NCI-H2029 (cell line): ENCODE measurements at places on chromosomes 6 and 20.

GRCh38 chr6:125808591-125808990 is 17.8 kb downstream of the NCOA7 start:
- DNase-seq, result no peak

- DNase-seq, result no peak
These were observed 434.7 kb upstream of the SOX4 start for GRCh38 chr6:21158873-21159272.

GRCh38 chr20:48338717-48339116 is 489.1 kb downstream of the PREX1 start:
- no peak for DNase-seq

- no peak for DNase-seq
These were observed 66.9 kb upstream of the PRL start for GRCh38 chr6:22363714-22364239.

- DNase-seq, result peak; percentile 68
These were observed 15.6 kb downstream of the RIPOR2 start for GRCh38 chr6:24920136-24920535.

- no peak for DNase-seq
These were observed 2.9 kb downstream of the FNDC1 start for GRCh38 chr6:159172091-159172491.

DNA sequence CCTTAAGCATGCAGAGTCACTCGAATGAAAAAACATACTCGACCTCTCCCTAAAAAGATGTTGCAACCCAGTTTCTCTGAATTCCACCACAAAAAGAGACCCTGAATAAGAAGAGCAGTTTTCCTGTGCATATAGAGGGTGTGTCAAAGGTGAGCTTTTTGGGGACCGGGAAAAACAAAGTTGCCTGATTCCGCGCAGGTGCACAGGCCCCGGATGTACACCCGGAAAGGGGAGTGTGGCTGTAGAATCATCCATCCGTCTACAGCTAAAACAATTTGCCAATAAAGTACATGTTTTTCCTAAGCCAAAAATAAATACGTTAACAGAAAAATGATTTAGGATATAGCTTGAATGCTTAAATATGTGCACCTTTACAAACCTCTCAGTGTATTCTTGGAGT is 41.2 kb upstream of the IRF4 start:
- no peak for DNase-seq

GRCh38 chr6:127858727-127859391 is 42.0 kb downstream of the THEMIS start:
- DNase-seq, result no peak

GRCh38 chr6:166834049-166834448 is 122.3 kb downstream of the RNASET2 start:
- no peak for DNase-seq

GRCh38 chr6:8446391-8446790 is 11.0 kb upstream of the SLC35B3 start:
- DNase-seq, result no peak

DNA sequence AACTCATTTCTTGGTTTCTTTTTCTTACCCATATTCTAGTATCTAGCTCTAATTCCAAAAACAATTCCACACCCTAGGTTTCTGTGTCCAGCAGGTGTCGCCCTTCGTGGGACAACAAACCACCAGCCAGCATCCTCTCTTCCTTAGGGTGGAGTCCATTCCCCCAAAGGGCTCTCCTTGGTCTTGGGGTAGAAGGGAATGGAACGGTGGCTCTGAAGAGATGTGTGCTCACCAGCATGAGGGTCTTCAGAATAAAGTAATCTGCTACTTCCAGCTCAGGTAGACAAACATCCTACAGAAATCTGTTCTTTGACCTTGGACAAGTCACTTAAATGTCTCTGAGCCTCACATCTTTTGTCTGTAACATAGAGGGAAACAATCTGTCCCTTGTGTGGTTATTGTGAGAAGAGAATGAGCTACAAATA is 7.2 kb downstream of the HLA-DMB start:
- DNase-seq, result peak; percentile 32

- no peak for DNase-seq
These were observed 40.3 kb upstream of the XRN2 start for GRCh38 chr20:21262812-21263211.

DNA sequence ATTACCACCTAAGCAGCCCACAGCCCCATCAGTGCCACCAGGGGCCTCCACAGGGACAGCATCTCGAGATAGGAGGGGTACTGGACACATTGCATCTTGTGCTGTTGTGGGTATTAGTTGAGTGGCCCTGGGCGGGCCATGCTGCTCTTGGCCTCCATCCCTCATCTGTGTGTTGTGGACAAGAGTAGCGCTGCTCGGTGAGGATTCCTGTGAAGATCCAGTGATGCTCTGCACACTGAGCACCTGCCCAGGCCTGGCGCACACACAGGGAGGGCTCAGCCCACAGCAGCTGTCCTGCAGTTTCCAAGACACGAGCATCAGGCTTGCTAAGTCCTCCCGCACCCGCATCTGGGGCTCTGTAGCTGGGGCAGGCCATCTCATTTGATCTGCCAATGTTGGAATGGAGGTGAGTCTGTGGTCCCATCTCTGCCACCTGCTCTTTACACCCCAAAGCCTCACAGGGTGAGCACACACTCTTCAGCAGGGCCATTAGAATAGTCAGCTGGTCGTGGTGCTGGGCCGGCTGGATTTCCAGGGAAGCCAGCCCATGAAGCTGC is 32.0 kb downstream of the SPATA2 start:
- no peak for DNase-seq

DNA sequence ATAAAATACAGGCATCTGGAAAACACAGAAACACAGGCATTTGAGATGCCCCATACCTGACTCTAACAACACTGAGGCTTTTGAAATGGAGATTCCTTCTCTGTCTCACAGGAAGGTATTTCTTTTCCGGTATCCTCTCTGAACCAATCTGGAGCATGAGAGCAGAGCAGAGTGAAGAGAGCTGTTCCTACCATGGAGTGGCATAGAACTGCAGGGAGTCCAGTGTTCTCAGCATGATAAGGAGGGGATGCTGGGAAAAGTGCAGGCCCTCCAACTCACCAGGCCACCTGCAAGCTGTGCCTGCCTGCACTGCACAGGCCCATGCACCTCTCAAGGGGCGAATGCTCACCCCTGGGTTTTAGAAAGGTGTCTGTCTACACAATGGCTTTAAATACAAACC is 89.2 kb downstream of the FOXA2 start:
- DNase-seq, result no peak

DNA sequence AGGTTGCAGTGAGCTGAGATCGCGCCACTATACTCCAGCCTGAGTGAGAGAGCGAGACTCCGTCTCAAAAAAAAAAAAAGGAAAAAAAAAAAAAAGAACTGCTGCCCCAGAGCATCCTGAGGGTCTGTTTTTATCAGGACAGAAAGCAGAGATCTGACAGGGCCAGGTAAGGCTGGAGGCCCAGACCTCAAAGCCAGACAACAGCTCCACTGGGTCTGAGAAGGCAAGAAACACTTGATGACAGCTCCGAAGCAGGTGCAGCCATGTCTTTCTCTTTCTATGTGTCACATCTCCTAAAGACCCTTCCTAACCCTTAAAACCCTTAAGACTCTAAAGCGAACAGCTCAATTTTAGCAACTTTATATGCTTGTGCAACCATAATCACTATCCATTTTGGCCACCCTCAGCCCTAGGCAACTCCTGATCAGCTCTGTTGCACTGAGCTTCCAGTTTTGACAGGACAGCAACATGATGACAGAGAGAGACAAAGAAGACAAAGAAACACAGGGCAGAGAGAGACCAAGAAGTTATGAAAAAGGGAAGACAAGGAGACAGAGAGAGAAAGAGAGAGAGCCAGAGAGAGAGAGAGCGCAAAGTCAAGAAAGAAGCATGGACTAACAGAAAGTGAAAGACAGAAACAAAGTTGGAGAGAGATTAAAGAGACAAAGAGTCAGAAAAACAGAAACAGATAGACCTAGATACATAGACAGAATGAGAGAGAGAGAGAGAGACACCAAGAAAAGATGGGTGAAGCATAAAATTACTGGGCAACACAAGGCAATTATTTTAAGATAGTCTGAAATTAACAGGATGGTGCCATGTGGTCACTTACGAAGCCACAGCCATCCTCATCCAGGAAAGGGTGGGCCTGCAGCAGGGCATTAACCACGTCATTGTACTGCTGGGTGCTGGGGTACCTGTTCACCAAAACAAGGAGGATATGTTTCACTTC is 39.2 kb downstream of the SAMD3 start:
- DNase-seq, result no peak
